ENCODE measurements at places on chromosomes 2 and 18.

- DNase-seq = no peak
Observed at GRCh38 chr18:24239341-24239740, 100.5 kb downstream of the CABYR start.

- DNase-seq = no peak
Observed at GRCh38 chr2:84776011-84776410, 104.9 kb downstream of the TRABD2A start.

DNA sequence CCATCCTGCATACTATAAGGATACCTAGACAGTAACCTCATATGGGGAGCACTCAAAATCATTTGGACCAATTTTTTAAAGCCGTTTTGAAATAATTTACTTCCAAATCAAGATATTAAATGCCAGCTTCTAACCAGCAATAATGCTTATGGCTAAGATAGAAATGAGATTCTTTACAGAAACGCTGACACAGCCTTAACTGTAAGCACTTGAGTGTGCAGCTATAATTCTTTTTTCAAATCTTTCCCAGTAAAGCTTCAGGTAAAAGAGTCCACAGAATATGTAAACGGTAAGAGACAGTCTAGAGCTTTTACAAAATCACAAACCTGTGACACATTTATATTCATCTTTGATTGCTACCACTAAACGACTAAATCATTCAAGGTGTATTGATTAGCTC lies 4.5 kb downstream of the NXPH2 start:
- DNase-seq = no peak

DNA sequence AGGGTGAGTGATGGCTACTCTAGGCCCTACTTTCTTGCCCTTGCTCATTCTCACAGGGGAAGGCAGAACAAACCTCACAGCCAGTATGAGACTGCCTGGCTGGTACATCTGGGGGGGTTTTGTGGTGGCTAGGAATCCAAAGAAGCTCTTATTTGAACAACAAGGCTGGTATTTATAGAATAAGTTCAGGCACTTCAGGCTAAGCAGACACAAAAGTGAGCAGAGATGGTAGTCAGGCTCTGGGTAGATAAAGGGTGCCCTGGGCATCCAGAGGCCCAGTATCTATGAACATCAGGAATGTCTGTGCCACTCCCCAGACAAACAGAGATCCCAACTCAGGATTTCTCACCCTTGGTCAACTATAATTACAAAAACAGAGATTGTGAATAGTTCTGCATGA lies 57.2 kb upstream of the RTN4 start:
- no peak for DNase-seq

DNA sequence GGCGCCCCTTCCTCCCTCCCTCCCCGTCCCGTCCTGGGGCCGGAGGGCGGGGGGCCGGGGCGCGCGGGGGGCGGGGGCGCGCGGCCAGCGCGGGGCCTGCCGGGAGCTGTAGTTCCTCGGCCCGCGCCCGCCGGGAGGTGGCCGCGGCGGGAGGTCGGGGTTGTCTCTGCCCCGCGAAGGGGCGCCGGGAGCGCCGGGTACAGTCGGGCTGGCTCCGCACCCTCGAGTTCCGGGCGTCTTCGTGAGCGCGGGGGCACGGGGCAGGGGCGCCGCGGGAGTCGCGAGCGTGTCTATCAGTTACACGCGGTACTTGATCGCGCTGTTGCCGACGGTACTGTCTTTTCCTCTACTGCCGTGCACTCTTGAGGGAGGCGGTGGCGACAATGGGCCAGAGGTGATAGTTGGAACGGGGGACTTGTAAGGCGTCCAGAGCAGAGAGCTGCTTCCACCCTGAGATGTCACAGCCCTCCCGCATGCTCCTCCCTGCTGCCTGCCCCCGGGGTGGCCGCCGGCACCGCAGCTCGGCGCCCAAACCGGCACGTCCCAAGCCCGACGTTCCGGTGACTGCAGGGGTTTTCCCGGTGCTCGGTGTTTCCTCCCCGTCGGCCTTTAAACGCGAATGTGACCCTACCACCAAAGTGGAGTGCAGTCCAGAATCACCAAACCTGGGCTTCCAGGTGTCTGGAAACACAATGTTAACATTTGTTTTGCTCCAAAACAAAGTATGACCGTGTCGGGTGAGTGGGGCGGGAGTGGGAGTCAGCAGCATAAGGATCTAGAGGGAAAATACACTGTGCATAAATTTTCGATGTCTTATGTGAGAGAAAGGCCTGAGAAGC lies at the start of gene PRKD3:
Gene PRKD3 (minus strand): TSS at position 48 of the 839 bp plus-strand sequence. CDS start 8,309 bp downstream, outside the sequence.
- DNase-seq = no peak

- DNase-seq = no peak
Observed at GRCh38 chr18:55477499-55477859, 110.5 kb downstream of the TCF4 start.

GRCh38 chr2:119230219-119231185 lies 6.9 kb downstream of the STEAP3 start:
- no peak for DNase-seq

- DNase-seq = no peak
Observed at GRCh38 chr2:120672526-120673204, 63.0 kb upstream of the GLI2 start.

- no peak for DNase-seq
Observed at GRCh38 chr2:175631245-175631623, 370.8 kb downstream of the LNPK start.

DNA sequence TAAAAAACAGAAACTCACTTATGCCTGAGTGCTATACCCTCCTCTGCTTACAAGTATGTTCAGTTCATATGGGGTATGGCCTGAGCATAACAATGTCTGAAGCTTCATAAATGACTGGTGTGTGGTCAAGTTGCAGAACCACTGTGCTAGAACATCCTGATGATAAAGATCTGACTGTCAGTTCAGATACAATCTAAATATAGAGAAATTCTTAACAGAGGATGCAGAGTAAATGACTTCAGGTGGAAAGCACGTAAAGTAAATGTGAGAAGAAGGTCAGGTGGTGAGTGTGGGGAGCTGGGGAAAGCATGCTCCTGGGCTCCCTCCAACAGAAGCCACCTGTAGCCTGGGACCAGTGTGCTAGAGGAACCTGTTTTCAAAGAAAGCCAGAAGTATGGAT lies 926.2 kb downstream of the TSN start:
- DNase-seq = no peak

- no peak for DNase-seq
Observed at GRCh38 chr2:120772261-120772660, 36.6 kb downstream of the GLI2 start.

GRCh38 chr2:110101280-110101844 lies 14.3 kb downstream of the MALL start:
- DNase-seq = peak; percentile 99

- no peak for DNase-seq
Observed at GRCh38 chr2:23149777-23150176, 235.2 kb upstream of the KLHL29 start.

DNA sequence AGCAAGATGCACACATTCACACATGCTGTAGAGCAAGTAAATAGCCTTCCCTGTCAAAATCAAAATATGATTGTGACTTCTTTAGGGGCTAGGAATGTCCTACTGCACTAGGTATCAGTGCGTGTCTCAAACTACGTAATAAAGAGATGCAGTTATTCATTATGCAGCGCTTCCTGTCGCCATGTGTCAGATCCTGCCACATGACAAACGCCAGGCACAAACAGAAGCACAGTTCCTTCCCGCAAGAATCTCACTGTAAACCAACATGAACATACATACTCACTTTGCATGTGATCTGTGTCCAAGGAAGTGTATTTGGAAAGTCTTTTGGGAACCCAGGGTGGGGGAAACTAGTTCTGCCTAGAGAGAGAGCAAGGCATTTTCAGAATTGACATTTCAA lies 599.9 kb downstream of the RNF144A start:
- DNase-seq = peak; percentile 53

- DNase-seq = no peak
Observed at GRCh38 chr18:36522509-36522908, 225.0 kb downstream of the FHOD3 start.

DNA sequence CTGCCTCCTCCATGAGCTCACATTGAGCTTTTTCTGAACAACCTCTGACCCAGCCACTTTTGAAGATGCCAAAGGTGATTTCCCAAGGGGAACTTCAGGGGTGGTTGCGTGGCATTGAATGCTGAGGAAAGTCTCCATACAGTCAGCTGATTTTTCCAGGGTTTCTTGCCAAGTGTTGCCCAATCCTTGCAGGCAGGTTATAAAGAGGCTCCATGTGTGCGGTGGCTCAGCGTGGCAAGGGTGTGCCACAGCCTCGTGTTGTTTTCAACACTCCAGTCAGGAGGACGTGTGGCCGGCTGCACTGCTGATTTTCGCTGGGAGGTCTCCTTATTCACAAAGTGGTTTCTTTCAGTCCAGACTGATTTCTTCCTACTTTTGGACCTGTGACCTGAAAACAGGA lies 81.4 kb upstream of the GATA6 start:
- no peak for DNase-seq

DNA sequence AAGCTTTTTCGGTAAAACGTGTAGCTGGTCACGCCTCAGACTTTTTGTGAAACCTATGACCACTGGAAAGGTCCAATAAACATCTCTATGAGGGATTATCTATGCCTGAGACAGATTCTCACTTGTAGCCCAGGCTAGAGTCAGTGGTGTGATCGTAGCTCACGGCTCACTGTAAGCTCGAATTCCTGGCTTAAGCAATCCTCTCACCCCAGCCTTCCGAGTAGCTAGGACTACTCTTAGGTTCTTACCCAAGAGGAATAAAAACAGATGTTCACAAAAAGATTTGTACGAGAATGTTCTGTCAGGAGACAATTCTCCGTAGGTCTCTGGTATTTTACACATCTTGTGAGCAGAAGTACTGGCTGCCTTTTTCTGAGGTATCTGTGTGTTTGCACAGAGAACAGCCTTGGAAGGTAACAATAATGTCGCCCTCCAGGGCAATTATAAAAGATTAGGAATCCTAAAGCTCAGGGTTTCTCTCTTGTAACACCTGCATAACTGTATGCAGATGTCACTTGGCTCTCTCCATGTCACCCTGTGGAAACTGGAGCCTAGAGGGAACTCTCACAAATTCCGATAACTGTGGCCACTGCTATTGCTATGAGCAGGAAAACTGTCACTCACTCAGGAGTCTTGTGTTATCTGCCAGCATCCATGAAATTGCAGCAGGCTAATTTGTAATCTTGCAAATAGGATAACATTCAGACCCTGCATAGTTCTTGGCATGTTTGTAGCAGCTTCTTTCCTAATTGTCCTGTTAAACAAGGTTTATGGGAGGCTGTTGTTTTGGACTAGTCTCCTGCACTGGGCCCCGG lies 25.5 kb upstream of the RALBP1 start:
- DNase-seq = no peak

GRCh38 chr18:74876630-74877243 lies 279.1 kb downstream of the ZNF407 start:
- DNase-seq = no peak

DNA sequence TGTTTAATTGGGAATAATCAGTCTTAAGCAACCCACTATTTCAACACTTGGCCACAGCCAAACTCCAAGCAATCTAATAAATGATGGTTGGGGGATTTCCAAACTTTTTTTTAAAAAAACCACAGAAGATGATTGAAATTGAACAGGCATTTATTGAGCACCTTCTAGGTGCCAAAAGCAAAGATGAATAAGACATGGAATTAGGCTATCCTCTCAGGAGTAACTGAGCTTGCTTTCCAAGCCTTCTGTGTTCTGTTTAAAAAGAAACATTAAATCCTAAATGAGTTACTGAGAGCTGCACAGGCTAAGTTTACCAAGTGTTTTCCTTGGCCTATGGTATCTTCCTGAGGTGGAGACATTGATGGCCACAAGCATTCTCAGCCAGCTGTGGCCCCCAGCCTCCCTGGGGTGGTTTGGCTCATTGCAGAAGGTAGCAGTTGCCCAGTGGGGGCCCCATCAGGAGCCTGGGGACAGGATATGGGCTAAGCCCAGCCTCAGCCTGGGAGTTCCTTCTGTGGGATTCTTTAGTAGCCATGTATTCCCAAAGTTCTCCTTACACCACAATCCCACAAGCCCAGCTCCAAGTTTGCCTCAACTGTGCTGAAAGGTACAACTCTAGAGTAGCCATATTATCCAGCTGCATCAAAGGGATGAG lies 174.3 kb downstream of the C1D start:
- DNase-seq = no peak

- no peak for DNase-seq
Observed at GRCh38 chr2:147482916-147483669, 361.7 kb upstream of the ACVR2A start.

- DNase-seq = no peak
Observed at GRCh38 chr2:214481204-214481603, 70.3 kb downstream of the VWC2L start.

DNA sequence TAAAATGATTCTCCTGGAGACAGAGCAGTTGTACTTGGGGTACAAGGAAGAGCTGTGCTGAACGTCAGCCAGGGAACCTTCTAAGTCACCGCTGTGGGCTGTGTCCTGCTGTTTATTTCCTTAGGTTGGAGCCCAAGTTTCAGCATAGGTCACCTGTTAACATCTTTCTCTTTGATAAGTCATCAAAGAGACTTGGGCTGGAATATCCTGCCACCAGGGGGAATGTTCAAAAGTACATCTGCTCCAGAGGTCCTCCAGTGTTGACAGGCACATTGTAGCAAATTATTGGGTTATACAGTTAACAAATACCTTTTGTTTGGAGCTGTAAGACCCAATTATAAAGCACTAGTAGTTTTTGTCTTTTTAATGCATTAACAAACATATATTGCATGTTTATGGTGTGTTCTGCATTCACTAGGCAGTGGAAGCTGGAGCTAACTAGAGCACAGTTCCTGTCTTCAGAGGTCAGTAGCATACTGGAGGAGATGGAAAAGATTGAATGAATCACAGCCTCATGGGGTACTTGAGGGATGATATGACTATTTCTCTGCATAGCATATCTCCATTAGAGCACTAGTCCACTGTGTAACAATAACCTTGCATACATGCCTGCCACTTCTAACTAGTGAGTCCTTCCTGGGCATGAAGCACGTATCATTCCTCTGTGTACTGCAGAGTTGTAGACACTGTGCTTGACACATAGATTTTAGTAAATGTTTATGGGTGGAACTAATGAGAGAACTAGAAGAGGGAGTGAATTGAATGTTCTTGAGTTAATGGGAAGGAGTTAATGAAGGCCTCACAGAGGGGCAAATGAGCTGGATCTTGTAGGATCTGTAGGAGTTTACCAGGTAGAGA lies 182.1 kb downstream of the AGAP1 start:
- no peak for DNase-seq

- DNase-seq = no peak
Observed at GRCh38 chr18:54690198-54690597, 99.2 kb downstream of the DYNAP start.

All from fibroblast of skin of left biceps (primary cell).